ENCODE measurements at places on chromosomes 4 and X. TPM values are rescaled to one million over a fixed set of nuclear protein-coding genes. Genes with fewer than 3 reads are reported as not detected.

GRCh38 chr4:156158747-156159146 lies 205.1 kb upstream of the CTSO start:
- DNase-seq = no peak

DNA sequence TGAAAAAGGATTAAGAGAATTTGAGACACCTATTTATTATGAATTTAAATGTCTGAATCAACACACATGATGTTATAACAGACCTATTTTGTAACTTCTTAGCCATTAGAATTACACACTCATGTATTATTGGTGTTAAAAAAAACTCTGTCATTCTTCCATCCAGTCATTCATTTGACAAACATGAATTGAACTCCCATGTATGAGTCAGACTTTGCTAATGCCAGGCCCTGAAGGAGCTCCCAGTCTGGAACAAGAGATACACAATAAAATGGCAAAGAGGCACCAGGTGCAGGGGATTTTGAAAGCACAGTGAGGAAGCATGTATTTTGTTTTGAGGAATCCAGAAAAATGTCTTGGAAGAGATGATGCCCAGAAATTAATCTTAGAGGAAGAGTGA lies 87.7 kb upstream of the EFHC2 start:
- peak; percentile 71 for DNase-seq

DNA sequence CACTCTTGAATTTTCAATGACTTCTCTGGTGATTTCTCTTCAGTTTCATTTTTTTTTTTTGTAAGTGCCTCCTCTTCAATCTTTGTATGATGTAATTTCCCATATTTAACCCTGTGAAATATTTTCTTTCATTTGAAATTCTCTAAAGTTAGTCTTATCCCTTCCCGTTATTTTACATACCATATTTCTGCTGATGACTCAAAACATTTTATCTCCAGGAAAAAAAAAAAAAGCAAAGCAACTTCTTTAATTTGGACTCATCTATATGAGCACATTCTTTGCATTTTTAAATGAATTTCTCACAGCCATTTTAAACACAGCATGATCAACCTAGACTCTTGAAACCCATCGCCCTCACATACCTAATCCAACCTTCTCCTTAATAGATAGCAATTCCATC lies 1831.4 kb downstream of the ARAP2 start:
- no peak for DNase-seq

The CCKAR gene
- total RNA-seq = not detected

The CD40LG gene
- not detected for total RNA-seq
